ENCODE measurements at places on chromosomes 16 and 17. TPM values are rescaled to one million over a fixed set of nuclear protein-coding genes. Genes with fewer than 3 reads are reported as not detected.

Gene KRTAP4-2
- total RNA-seq: not detected

DNA sequence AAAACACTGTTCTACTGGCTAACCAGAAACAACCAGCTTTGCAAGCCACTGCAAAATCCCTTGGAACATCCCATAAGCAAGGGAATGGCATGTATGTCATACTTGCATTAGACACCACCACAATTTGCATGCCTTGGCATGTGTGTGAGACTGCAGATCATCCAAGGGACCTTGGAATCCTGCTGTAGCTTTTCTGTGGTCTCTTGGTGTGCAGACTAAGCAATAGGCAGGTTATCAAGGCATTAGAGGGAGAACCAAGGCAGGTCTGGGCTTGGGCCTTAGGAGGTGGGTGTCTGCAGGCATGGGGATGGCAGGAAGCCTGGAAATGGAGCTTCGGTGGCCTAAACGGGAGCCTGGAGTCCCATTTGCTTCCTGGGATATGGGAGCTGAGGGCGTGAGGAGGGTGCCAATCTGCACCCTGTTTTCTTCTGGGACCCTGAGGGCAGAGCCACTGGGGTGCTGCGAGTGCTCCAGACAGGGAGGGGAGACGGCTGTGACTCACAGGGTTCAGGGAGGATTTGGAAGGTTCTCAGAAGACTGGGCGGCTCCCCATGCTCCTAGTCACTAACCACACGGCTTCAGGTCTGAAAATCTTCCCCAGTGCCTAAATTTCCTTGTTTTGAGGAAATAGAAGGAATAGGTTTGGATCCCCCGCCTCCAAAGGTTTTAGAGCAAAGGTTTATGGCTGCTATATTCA is 36.6 kb downstream of the FAM20A start:
- H3K36me3 ChIP-seq: no peaks in the 10 kb centered on the region
- H3K27ac ChIP-seq: no peak overlapping the region
- no peak overlapping the region for H3K4me3 ChIP-seq
- no peak for DNase-seq
- no peaks in the 10 kb centered on the region for H3K4me1 ChIP-seq
- H3K27me3 ChIP-seq: peaks cover 7% of the 10 kb centered on the region

DNA sequence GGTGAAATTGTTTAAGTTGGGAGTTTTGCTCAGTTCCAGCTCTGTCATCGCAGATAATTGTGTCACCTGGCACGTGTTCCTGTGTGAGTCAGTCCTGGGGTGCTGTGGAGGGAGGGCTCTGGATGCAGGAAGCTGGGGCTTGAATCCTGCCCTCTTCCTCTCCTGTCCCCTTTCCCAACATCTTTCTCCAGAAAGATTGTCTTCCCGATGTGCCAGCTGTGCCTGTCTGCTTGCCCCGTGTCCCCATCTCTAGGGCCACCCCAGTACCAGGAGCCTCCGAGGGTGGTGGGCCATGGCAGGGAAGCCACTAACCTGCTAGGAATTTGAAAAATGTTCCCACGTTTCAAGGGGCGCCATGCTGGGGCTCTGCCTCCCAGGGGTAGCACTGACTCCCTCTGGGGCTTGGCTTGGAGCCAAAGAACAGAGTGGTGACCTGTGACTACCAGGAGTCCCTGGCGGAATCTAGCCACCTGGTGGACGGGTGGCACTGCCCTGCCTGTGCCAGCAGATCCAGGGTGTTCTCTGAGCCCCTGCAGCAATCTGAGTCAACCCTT is 198.1 kb downstream of the ENGASE start:
- no peak overlapping the region for H3K27ac ChIP-seq
- peaks cover 4% of the 10 kb centered on the region for H3K4me1 ChIP-seq
- peaks cover 35% of the 10 kb centered on the region for H3K27me3 ChIP-seq
- no peak for DNase-seq

DNA sequence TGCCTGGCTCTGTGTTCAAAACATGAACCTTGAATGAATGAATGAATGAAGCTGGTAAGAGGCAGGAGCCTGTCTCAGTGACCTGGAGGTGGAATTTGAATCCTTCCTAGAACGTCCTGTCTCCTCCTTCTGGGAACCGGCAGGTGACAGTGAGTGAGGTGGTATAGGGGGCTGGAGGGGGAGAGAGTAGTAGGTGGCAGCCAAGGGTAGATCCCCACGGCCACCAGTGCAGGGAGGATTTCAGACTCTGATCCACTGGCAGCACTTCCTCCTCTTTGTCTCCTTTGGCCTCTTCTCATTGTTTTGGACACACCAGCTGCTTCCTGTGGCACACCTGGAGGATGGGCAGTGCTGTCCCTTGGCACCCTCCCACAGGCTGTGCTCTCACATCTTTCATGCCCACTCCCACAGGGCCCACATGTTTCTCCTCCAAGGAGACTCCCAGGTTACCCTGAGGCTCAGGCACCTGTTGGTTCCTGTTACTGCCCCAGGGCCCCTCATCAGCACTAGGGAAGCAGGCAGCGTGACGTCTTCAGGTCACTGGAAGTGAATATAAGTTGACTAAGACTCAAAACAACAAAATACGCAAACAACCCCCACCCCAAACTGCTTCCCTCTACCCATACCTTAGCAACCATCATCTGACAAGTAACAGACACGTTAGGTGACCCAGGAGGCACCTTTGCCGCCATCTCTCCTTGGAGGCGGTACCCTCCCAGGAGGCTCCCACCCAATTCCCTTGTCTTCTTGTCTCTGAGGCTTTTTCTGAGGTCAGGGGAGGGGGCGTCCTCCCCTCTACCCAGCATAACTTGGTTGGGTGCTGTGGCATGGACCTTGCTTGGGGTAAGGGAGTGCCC is 84.6 kb downstream of the N4BP1 start:
- no peaks in the 10 kb centered on the region for H3K4me1 ChIP-seq
- no peak overlapping the region for H3K27ac ChIP-seq
- DNase-seq: no peak
- H3K4me3 ChIP-seq: no peak overlapping the region
- H3K27me3 ChIP-seq: peaks cover 30% of the 10 kb centered on the region
- H3K36me3 ChIP-seq: no peaks in the 10 kb centered on the region

GRCh38 chr17:19386974-19387920 is at the start of gene MFAP4:
Gene MFAP4, minus strand, starts transcription at chr17:19387190. Its CDS starts 35 bp downstream, at chr17:19387155.
- peaks cover 4% of the 10 kb centered on the region for H3K27me3 ChIP-seq
- peak within 1 kb of the TSS; percentile 95 for H3K27ac ChIP-seq
- peaks cover 8% of the 10 kb centered on the region for H3K36me3 ChIP-seq
- peak within 1 kb of the TSS; percentile 75 for H3K4me3 ChIP-seq
- peaks cover 61% of the 10 kb centered on the region for H3K4me1 ChIP-seq
- peak; percentile 77 for DNase-seq

DNA sequence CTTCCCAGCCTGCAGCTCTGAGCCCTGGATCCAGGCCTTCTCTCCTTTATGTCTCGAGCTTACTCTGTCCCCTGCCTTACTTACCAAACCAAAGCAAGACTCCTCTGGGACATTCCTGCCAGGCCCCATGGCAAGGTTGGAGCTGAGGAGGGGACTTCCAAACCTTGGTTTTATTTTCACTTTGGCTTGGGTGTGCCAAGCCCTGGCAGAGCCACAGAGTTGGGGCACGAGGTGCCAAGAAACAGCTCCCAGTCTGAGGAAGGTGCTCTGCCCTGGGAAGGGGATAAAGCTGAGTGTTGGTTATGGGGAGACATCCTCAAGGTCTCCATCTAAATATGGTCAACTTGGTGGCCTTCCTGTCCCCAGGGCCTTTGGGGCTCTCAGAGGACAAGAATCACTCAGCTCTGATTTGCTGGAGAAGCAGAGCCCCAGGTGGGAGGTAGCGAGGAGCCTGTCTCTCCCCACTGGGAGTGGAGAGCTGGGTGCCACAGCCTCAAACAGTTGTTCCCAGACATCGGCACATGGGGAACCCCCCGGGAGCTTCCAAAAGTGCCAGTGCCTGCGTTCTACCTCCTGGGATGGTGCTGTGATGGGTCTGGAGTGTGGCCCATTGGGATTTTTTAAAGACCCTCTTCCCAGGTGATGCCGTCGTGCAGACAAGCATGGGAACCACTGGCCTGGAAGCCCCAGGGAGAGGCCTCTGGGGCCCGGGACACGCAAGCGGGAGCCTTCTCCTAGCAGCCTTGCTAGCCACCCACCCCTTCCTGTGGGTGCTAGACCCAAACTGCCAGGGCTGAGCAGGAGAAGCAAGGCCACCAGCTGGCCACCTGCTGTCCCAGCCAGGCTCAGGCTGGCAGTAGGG is 10.3 kb downstream of the NLRC5 start:
- H3K4me1 ChIP-seq: peaks cover 39% of the 10 kb centered on the region
- peaks cover 5% of the 10 kb centered on the region for H3K27me3 ChIP-seq
- peak overlapping the region; percentile 41 for H3K4me3 ChIP-seq
- DNase-seq: no peak
- peaks cover 23% of the 10 kb centered on the region for H3K36me3 ChIP-seq

DNA sequence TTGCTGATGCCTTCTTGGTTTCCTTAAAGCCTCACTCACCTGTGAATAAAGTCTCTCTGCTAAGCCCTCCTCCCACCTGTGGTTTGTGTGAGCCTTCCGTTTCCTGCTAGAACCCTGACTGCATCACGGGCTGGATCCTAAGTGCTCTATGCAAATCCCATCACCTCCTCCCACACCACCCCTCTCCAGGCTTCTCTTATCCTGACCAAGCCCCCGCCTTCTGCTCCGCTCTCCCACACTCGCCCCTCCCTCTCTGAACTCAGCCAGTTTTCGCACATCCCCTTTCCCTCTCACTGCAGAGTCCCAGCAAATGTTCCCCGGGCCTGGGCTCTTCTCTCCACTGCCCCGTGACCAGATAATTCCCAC is 51.8 kb downstream of the PIMREG start:
- H3K4me1 ChIP-seq: peaks cover 11% of the 10 kb centered on the region
- peaks cover 36% of the 10 kb centered on the region for H3K27me3 ChIP-seq
- H3K27ac ChIP-seq: no peak overlapping the region
- no peaks in the 10 kb centered on the region for H3K36me3 ChIP-seq
- no peak for DNase-seq
- no peak overlapping the region for H3K4me3 ChIP-seq

DNA sequence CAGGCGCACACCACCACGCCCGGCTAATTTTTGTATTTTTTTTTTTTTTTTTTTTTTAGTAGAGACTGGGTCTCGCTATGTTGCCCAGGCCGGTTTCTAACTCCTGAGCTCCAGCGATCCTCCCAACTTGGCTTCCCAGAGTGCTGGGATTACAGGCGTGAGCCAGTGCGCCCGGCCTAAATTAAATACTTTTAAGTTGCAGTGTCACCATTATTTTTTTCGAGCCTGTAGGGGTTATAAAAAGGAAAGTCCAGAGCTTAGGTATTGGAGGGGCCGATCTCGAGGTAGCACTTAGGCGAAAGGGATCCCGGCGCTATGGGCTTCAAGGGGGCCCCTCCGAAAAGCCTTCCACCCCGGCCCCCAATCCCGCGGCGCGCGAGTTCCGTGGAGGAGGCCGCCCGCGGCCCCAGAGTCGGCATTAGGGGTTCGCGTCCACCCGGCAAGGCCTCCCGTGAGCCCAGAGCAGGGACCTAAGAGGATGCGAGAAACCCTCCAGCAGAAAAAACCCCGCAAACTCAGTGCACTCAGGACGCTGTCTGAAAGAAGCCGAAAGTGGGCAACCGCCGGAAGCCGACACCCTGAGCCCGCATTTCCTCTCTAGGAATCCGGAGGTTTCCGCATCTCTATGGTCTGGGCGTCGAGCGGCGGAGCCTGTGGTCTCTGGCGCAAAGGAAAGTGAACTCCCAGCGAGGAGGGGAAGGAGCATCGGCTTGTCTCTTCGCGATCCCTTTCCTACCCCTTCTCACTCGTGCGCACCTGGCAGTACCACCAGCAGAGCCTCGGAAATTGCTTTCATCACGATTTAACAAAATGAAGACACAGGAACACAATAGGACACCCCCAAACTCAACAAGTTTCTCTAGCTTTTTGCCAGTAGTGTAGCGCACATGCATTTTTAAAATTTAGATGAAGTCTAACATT is 14.1 kb upstream of the RGS9 start:
- peak overlapping the region; percentile 86 for H3K27ac ChIP-seq
- H3K4me1 ChIP-seq: peaks cover 8% of the 10 kb centered on the region
- no peaks in the 10 kb centered on the region for H3K36me3 ChIP-seq

DNA sequence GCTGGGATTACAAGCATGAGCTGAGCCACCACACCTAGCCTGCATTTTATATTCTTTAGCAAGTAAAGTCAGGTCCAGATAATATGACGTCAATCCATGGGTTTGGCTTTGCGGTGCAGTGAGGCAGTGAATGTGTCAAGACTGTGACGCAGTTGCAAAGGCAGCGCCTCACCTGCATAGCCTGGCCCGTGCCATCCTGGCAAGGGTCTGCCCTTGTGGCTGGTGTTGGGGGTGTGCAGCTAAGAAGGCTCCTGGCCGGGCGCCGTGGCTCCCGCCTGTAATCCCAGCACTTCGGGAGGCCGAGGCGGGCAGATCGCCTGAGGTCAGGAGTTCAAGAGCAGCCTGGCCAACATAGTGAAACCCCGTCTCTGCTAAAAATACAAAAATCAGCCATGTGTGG is 7.0 kb downstream of the PDF start:
- H3K36me3 ChIP-seq: peaks cover 48% of the 10 kb centered on the region
- no peak overlapping the region for H3K27ac ChIP-seq
- peaks cover 25% of the 10 kb centered on the region for H3K4me1 ChIP-seq
- no peak for DNase-seq
- H3K27me3 ChIP-seq: no peaks in the 10 kb centered on the region
- no peak overlapping the region for H3K4me3 ChIP-seq

DNA sequence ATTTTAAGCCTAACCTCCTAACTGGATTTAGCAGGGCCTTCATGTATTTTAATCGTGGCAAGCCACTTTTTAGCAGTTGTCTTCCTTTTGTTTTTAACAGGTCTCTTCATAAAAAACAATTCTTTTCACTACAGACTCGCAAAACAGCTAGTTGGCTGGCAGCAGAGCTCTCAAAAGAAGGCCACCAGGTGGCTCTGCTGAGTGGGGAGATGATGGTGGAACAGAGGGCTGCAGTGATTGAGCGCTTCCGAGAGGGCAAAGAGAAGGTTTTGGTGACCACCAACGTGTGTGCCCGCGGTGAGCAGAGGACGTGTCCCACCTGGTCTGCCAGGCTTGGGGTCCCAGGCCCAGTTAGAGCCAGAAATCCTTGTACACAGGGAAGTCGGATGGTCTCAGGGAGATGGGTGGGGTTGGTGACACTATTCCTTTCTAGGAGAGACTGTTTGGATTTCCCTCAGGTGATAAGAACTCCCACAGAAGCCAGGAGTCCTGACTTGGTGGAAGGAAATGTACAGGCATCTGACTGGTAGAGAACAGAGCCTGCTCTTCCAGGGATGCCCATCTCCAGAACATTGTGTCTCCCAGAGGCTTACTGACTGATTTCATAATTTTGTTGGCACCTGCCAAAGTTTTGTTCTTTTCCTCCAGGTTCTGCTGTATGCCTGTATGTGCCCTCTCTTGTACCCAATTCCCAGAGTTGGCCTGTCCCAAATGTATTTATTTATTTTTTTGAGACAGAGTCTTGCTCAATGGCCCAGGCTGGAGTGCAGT is 14.9 kb upstream of the DDX19A start:
- DNase-seq: no peak
- H3K36me3 ChIP-seq: peaks cover 14% of the 10 kb centered on the region
- H3K27me3 ChIP-seq: no peaks in the 10 kb centered on the region
- H3K27ac ChIP-seq: no peak overlapping the region
- no peak overlapping the region for H3K4me3 ChIP-seq

DNA sequence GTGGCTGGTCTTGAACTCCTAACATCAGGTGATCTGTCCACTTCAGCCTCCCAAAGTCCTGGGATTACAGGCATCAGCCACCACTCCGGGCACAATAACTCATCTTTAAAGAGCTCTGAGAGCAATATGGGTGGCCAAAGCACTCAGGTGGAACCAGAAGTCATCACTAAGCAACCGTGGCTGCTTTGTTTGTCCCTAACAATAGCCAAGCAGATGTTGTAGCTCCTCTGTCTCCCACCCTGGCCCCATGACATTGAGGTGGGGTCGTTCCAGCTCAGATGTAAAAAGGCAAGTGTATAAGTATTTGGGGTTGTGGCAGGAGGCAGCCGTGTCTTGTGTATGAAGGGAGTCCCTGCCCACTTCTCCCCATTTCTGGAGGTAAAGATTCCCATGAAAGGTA is 3.7 kb upstream of the SCIMP start:
- DNase-seq: no peak
- H3K27me3 ChIP-seq: peaks cover 4% of the 10 kb centered on the region
- H3K4me3 ChIP-seq: no peak overlapping the region
